ENCODE measurements at places on chromosomes 1 and 21. TPM values are rescaled to one million over a fixed set of nuclear protein-coding genes. Genes with fewer than 3 reads are reported as not detected.

Gene SPRR3
- not detected for total RNA-seq

GRCh38 chr1:150362721-150363425 lies 1.1 kb upstream of the RPRD2 start:
- H3K27me3 ChIP-seq: no peaks in the 10 kb centered on the region
- no peak for DNase-seq
- peak overlapping the region; percentile 91 for H3K27ac ChIP-seq
- no peaks in the 10 kb centered on the region for H3K36me3 ChIP-seq
- H3K4me1 ChIP-seq: no peaks in the 10 kb centered on the region

GRCh38 chr1:242184955-242185354 lies 186.1 kb upstream of the MAP1LC3C start:
- DNase-seq: no peak
- no peaks in the 10 kb centered on the region for H3K4me1 ChIP-seq
- no peaks in the 10 kb centered on the region for H3K27me3 ChIP-seq
- no peaks in the 10 kb centered on the region for H3K36me3 ChIP-seq
- H3K27ac ChIP-seq: no peak overlapping the region

DNA sequence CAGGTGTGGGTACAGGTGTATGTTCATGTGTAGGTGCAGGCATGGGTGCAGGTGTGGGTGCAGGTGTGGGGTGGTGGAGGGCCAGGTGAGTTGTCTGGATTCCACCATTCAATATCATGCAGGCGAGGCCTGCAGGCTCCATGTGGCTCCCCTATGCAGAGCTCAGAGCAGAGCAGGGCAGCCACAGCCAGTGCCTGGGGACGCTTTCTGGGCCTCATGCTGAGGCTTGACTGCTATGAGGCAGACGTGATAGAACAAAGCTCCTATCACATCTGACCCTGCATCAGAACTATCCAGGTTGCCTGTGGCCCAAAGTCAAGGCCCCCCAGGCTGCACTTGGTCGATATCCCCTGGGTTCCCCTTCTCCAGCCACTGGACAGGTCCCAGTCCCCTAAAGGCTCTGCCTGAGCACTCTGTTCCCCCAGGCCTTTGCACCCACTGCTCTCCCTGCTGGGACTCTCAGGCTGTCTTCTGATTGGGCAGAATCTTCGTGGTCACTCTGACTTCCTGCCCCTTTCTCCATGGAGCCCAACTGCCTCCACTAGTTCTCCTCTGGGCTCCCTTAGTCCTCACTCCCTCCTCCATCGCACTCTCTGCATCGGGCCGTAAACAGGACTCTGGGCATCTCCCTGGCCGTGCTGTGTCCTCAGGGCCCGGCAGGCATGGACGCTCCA lies 78.6 kb upstream of the ACTL8 start:
- H3K4me3 ChIP-seq: no peak overlapping the region
- no peak overlapping the region for H3K27ac ChIP-seq
- no peak for DNase-seq
- no peaks in the 10 kb centered on the region for H3K4me1 ChIP-seq

Gene HIVEP3
- 0.83 TPM for total RNA-seq

Gene C1QA
- total RNA-seq: 0.26 TPM

DNA sequence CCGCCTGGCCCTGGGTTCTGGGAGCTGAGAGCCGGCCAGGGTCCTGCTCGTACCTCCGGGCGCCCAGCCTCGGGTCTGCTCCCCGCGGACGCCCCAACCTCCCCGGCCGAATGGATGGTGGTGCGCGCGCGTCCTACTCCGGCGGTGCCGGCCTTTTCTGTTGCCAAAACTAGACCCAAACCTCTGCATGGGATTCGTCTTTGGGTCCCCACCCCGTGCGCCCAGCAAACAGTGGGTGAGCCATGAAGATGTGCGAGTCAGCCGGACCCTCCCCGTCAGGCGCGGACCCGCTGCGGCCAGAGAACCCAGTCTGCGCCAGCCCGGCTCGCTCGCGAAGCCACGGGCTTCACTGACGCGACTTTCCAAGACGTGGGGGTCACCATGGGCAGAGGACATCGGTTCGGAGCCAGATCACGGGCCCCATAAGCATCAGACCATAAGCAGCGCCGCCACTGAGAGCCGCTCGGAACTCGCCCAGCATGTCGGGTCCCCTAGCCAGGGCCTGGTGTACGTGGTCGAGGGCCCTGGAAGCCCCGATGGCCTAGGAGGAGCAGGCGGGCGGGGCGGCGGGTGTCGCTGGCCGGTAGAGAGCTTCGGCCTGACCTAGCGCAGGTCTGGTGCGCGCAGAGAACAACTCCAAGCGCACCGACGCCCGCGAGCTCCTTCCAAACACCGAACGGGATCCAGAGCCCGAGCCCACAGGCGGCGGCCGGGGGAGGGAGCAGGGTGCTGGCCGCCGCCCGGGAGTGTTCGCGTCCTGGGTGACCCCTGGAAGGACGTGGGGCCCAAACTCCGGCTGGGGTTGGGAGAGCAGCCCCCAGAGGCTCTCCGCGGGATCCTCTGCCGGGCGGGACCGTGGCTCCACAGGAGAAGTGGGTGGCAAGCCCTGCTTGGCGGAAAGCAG lies 1.0 kb upstream of the TP73 start:
- no peak for DNase-seq
- H3K36me3 ChIP-seq: no peaks in the 10 kb centered on the region
- peaks cover 40% of the 10 kb centered on the region for H3K27me3 ChIP-seq
- H3K27ac ChIP-seq: no peak overlapping the region
- no peak overlapping the region for H3K4me3 ChIP-seq
- H3K4me1 ChIP-seq: no peaks in the 10 kb centered on the region

- DNase-seq: peak; percentile 66
- H3K4me3 ChIP-seq: no peak overlapping the region
- H3K36me3 ChIP-seq: no peaks in the 10 kb centered on the region
- no peaks in the 10 kb centered on the region for H3K27me3 ChIP-seq
- H3K4me1 ChIP-seq: peaks cover 9% of the 10 kb centered on the region
Observed at GRCh38 chr1:219339466-219339865, 165.8 kb downstream of the LYPLAL1 start.

Gene FAM131C
- 0.50 TPM for total RNA-seq

Gene PEAR1
- total RNA-seq: 2.6 TPM

GRCh38 chr21:42058631-42059111 lies 12.4 kb upstream of the UMODL1 start:
- H3K36me3 ChIP-seq: no peaks in the 10 kb centered on the region
- H3K27ac ChIP-seq: no peak overlapping the region
- H3K4me1 ChIP-seq: peaks cover 9% of the 10 kb centered on the region
- H3K27me3 ChIP-seq: peaks cover 27% of the 10 kb centered on the region

Gene RIPPLY3
- not detected for total RNA-seq

- no peak overlapping the region for H3K27ac ChIP-seq
- no peaks in the 10 kb centered on the region for H3K36me3 ChIP-seq
- H3K27me3 ChIP-seq: peaks cover 4% of the 10 kb centered on the region
- H3K4me3 ChIP-seq: no peak overlapping the region
Observed at GRCh38 chr1:112878321-112878720, 77.7 kb downstream of the SLC16A1 start.

DNA sequence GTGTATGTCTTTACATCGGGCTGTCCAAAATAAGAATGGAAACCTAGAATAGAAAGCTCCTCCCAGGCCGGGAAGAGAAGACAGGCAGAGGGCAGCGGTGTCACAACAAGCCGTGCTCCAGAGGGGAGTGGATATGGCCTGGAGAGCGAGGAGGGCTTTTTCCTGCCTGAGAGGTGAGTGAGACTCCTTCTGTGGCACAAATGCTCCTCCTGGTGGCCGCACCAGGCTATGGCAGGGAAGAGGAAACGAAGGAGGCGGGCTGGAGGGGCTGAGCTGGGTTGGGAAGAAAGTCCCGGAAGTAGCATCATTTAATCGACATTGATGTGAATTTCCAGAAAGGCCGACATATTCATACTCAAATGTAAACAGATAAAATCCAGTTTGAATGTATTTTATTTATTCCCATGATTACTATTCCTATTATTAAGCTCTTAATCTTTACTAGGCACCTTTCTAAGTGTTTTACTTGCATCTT lies 54.7 kb downstream of the MEF2D start:
- H3K27me3 ChIP-seq: peaks cover 34% of the 10 kb centered on the region
- no peaks in the 10 kb centered on the region for H3K4me1 ChIP-seq
- DNase-seq: peak; percentile 75
- no peak overlapping the region for H3K27ac ChIP-seq
- no peaks in the 10 kb centered on the region for H3K36me3 ChIP-seq
- H3K4me3 ChIP-seq: no peak overlapping the region

Gene KRTAP10-4
- not detected for total RNA-seq

GRCh38 chr1:110615548-110616130 lies 9.5 kb upstream of the KCNA2 start:
- no peak overlapping the region for H3K27ac ChIP-seq
- peaks cover 9% of the 10 kb centered on the region for H3K27me3 ChIP-seq
- peak; percentile 62 for DNase-seq
- no peak overlapping the region for H3K4me3 ChIP-seq
- H3K36me3 ChIP-seq: no peaks in the 10 kb centered on the region

Gene TBX19
- total RNA-seq: 0.26 TPM

Gene CADM3
- 2.1 TPM for total RNA-seq

DNA sequence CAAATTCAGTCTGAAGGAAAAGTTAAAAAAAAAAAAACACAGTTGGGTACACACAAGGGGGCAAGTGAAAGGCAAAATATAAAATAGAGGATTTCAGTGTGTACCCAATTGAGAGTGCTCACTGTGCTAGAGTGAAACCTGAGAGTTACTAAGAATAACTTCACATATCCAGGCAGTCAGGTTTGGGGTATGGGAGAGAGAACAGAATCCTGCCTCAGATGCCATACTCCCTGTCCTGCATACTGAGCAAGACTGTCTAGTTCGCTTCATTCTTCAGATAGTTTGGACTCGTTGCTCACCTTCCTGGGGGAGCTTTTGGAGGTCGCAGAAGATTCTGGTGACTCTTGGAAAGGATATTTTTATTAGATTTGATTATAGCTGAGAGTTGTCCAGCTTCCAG lies 20.4 kb downstream of the CEP85 start:
- DNase-seq: peak; percentile 18
- no peaks in the 10 kb centered on the region for H3K36me3 ChIP-seq
- no peaks in the 10 kb centered on the region for H3K27me3 ChIP-seq
- H3K27ac ChIP-seq: no peak overlapping the region

Gene ANXA9
- total RNA-seq: 0.33 TPM

- no peak for DNase-seq
- H3K4me1 ChIP-seq: no peaks in the 10 kb centered on the region
- no peaks in the 10 kb centered on the region for H3K27me3 ChIP-seq
- no peaks in the 10 kb centered on the region for H3K36me3 ChIP-seq
Observed at GRCh38 chr1:102174259-102174863, 177.6 kb upstream of the OLFM3 start.

GRCh38 chr1:232346844-232347243 lies 283.1 kb downstream of the SIPA1L2 start:
- no peak for DNase-seq
- H3K27ac ChIP-seq: no peak overlapping the region
- no peaks in the 10 kb centered on the region for H3K27me3 ChIP-seq

- H3K27ac ChIP-seq: no peak overlapping the region
- no peaks in the 10 kb centered on the region for H3K4me1 ChIP-seq
- H3K4me3 ChIP-seq: no peak overlapping the region
- no peaks in the 10 kb centered on the region for H3K36me3 ChIP-seq
- no peaks in the 10 kb centered on the region for H3K27me3 ChIP-seq
Observed at GRCh38 chr1:238582816-238583215, 692.1 kb upstream of the ZP4 start.

- H3K36me3 ChIP-seq: no peaks in the 10 kb centered on the region
- no peaks in the 10 kb centered on the region for H3K27me3 ChIP-seq
- no peak for DNase-seq
- H3K4me3 ChIP-seq: no peak overlapping the region
- no peak overlapping the region for H3K27ac ChIP-seq
Observed at GRCh38 chr21:19535356-19535755, 1131.8 kb upstream of the TMPRSS15 start.

DNA sequence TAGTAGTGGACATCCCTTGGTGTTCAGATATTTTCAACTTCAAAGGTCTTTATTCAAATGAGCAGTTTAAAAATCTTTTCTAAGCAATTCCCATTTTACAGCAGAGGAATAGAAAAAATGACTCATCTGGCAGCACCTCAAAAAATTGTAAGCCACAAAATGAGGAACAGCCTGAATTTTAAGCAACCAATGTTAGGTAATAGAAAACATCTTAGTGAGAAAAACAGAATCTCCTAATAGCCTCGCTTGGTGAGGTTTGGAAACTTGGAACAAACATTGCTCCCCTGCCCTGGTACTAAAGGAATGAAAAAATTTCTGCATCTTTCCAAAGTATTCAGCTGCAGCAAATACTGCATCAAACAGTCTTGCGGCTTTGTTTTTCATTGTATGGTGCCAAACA lies 264.4 kb downstream of the NTNG1 start:
- H3K27me3 ChIP-seq: no peaks in the 10 kb centered on the region
- H3K27ac ChIP-seq: no peak overlapping the region
- H3K4me1 ChIP-seq: no peaks in the 10 kb centered on the region

GRCh38 chr1:160884579-160884978 lies 401 bp downstream of the ITLN1 start:
- DNase-seq: no peak
- no peaks in the 10 kb centered on the region for H3K4me1 ChIP-seq
- no peak overlapping the region for H3K27ac ChIP-seq
- no peaks in the 10 kb centered on the region for H3K27me3 ChIP-seq

GRCh38 chr1:17798799-17799382 lies 43.8 kb downstream of the ACTL8 start:
- no peaks in the 10 kb centered on the region for H3K4me1 ChIP-seq
- H3K27me3 ChIP-seq: no peaks in the 10 kb centered on the region
- no peaks in the 10 kb centered on the region for H3K36me3 ChIP-seq
- H3K27ac ChIP-seq: no peak overlapping the region

GRCh38 chr1:79741720-79742421 lies 735.3 kb upstream of the ADGRL4 start:
- no peak for DNase-seq
- H3K4me3 ChIP-seq: no peak overlapping the region
- no peaks in the 10 kb centered on the region for H3K4me1 ChIP-seq
- H3K36me3 ChIP-seq: no peaks in the 10 kb centered on the region
- no peak overlapping the region for H3K27ac ChIP-seq

DNA sequence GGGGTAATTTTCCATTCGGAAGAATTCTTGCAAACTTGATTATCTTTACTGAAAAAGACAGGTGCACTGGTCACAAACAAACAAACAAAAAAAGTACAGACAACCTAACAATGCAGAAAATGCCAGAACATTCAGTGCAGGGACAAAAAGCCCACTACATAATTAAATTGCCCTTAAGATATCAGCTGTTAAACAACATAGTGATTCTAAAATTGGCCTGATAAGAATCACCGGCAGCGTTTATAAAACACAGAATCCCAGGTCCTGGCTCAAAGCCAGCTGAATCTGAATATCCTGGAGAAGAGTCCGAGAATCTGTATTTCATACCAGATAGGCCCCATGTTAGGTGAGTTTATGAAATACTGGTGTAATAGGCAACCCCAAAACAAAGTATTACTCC lies 6.1 kb downstream of the PLPP3 start:
- H3K36me3 ChIP-seq: peaks cover 3% of the 10 kb centered on the region
- H3K4me1 ChIP-seq: no peaks in the 10 kb centered on the region
- no peaks in the 10 kb centered on the region for H3K27me3 ChIP-seq
- H3K4me3 ChIP-seq: peak overlapping the region; percentile 100
- no peak for DNase-seq

All from fibroblast of lung (primary cell).